Karpas-422 (cell line): ENCODE measurements at places on chromosomes 1 and 21. TPM values are rescaled to one million over a fixed set of nuclear protein-coding genes. Genes with fewer than 3 reads are reported as not detected.

DNA sequence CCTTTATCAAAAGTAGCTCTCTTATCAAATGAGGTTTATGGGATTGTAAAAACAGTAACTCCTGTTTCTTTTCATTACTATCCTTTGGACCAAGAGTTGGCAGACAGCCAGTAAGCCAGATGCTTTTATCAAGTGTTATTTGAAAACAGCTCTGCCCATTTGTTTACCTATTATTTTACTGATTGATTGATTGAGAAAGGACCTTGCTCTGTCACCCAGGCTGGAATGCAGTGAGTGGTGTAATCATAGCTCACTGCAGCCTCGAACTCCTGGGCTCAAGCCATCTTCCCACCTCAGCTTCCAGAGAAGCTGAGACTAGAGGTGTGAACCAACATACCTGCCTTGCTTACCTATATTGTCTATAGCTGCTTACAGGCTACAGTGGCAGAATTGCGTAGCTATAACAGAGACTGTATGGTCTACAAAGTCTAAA lies 3.6 kb downstream of the PRKAB2 start:
- DNase-seq = no peak

DNA sequence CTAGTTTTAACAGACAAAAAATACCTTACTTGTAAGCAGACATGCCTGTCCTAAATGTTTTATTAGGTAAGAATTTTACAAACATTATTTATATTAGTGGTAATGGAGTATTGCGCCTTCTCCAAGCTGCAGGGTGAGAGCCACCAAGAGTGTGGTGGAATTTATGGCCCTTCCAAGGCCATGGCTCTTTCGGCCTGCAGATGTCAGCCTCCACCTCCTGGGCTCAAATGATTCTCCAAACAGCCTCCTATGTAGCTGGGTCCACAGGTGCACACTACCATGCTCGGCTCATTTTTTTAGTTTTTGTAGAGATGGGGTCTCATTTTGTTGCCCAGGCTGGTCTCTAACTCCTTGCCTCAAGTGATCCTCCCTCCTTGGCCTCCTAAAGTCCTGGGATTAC lies 56.3 kb downstream of the ITGB3BP start:
- DNase-seq = no peak

DNA sequence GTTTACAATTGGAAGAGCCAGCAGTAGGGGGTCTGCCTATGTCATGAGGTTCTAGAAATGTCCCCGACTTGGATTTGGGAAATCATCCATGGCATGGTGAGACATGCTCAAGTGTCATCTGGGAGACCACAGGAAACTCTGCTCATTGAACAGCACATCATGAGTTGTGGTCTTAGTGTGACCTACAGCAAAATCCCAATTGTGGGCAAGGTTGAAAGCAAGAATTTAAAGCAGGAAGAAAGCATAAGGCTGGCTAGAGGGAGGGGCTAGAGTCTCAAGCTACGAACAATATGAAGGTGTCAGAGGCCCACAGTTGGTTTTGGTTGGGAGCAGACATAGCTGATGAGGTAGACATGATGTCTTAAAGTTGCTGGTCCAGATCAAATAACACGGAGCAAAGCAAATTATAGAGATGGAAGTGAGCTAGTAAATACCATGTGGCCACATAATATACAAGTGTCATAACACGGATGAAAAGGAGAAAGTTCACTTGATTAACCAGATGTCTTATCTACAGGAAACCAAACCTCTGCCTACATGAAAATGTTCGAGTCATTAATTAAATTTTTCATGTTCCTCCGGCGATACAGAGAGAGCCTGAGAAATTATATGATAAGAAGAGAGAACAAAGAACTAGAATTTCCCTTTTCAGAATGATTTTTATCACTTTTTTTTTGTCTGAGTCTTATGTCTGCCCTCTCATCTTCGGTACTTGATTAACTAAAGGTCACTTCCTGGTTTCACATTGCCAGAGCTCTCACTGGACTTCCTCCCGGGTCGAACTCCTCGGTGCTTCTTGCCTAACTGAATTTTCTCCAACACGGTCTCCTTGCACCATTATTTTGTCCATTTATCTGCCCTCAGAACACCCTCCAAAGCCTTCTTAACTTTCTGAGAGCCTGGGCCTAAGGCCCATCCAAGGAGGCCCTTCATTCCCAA lies 67.5 kb upstream of the DUSP10 start:
- no peak for DNase-seq

DNA sequence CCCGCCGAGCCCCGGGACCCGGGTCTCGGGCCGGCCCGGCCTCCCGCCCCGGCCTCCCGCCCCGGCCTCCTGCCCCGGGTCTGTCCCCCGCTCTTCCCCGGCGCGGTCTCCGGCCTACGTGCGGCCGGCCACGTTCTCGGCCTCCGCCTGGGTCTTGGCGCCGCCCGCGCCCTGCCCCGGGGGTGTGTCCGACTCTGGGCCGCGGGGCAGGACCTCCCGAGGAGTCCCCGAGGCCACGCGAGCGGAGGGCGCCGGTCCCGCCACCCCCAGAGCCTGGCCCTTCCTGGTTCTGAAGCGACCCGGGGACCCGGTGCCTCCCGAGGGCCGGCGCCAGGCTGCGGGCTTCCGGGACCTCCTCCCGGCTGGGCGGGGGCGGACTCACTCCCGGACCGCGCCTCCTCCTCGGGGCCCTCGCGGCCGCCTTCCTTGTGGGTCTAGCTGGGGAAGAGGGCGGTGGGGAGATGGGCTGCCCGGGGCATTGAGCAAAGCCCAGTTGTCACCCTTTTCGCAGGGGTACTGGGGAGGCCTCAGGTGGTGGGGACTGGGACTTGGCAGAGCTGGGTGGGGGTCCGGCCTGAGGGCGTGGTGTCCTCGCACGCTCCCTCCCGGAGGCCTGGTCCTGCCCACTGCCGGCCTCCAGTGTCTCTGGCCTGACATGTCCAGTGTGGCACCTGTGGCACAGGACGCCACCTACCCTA lies 558 bp downstream of the PFKL start:
- DNase-seq = peak; percentile 81

The ZNF593OS gene
- total RNA-seq = 0.18 TPM in 1 of 2 replicates, not detected in the other

- no peak for DNase-seq
These were observed 15.1 kb upstream of the MX1 start for GRCh38 chr21:41410767-41411448.

The DNAJC6 gene
- 0.37 and 0.72 TPM in 2 replicates for total RNA-seq

- peak; percentile 64 for DNase-seq
These were observed 88.0 kb upstream of the AK4 start for GRCh38 chr1:65059930-65060538.

DNA sequence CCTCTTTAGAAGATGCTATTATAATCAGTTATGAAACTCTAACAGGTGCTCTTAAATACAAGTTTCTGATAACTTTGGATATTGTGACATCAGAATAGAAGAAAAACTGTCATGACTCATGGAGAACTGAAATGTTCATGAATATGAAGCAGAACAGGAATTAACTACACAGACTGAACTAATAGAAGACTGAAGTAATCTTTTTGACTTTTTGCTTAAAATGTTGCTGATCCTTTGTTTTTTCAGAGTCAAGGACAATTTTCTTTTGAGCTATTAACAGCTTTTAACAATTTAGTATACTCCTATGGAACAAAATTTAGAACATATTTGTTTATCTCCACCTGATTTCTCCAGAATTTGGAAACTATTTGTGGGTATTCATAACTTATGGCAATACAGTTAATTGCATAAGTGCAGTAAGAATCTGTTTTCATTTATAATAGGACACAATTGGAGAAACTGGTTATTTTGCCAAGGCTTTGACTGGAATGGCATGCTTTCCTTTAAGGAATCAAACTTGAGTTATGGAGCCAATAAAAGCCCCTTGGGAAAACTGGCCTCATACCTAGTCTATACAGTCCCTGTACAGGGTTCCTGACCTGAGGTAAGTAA lies 18.7 kb upstream of the PLA2G5 start:
- peak; percentile 43 for DNase-seq

The RASAL2 gene
- not detected in 2 replicates for total RNA-seq

GRCh38 chr21:45969921-45970673 lies 11.5 kb upstream of the COL6A1 start:
- DNase-seq = no peak

DNA sequence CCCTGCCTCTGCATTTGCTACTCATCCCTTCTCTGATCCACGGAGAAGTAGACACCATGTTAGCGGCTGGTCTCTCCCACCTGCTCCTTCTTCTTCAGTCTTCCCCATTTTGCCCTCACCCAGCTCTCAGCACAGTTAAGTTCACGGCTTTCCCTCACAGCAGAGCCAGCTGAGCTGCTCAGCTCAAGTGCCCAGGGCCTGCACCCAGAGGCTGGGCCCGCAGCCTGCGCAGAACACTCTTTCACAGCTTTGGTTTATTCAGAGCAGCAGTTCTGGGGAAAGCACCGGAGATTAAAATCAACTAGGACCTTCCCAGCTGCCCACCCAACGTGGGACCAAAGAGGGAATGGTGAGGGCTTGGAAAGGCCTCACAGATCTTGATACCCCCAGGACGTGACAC lies 38.3 kb upstream of the RGS16 start:
- DNase-seq = no peak

The HTR6 gene
- total RNA-seq = not detected in 2 replicates

DNA sequence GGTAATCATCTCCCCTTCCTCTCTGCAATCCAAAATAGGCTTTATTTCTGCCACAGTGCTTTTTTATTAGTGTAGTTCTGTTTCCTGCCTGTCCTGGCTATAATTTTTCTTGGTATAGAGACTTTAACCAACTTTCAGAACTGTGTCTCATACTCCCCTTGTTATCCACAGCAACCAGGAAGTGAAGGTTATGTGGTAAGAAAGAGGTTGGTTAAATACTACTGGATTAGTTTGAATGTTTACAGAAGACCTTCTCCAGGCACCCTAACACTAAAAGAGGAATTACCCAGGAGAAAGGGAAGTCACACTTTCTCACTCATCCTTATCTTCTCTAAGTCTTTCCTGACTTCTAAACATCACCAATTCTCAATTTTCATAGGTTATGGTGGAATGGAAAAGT lies 17.8 kb upstream of the TNFSF4 start:
- DNase-seq = no peak

The GSTM3 gene
- not detected in 2 replicates for total RNA-seq

The LAPTM5 gene
- total RNA-seq = 117 and 184 TPM in 2 replicates

The RGS7 gene
- total RNA-seq = not detected in 2 replicates

DNA sequence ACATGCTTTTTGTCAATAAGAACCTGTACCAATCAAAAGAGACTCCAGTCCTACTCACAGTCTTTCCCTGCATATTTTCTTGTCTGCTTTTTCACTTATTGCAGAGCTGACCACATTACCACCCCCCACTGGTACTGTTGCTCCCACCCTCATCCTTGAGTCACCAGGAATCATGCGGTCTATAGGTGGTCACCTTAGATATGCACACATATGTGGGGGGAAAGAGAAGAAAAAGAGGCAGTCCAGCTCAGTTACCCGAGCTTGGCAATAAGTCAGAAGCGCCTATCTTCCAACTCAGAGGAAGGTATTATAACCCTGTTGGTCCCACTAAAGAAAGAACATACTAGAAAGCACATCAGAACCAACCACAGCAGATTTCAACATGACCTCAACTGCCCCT lies 119.2 kb downstream of the SMYD2 start:
- no peak for DNase-seq

- DNase-seq = no peak
These were observed 137.8 kb downstream of the PLPP3 start for GRCh38 chr1:56441601-56442000.

The UAP1 gene
- total RNA-seq = 44.1 and 58.9 TPM in 2 replicates

The NTMT2 gene
- not detected in 2 replicates for total RNA-seq

The KRTAP25-1 gene
- not detected in 2 replicates for total RNA-seq
